Heart left ventricle (tissue), 16 donors: ENCODE measurements at places on chromosomes 3 and 15. TPM values are rescaled to one million over a fixed set of nuclear protein-coding genes. Genes with fewer than 3 reads are reported as not detected.

TRH gene
- total RNA-seq, result not detected

PSTPIP1 gene
- total RNA-seq, result 4.3 TPM

NANOGP8 gene
- total RNA-seq, result not detected

MOBP gene
- not detected for total RNA-seq

AGTR1 gene
- total RNA-seq, result 0.40 TPM

MTHFS gene
- total RNA-seq, result 13.4 TPM

SLC12A8 gene
- not detected for total RNA-seq

GOLGA6B gene
- total RNA-seq, result not detected

COPB2 gene
- total RNA-seq, result 44.1 TPM

CRTAP gene
- total RNA-seq, result 92.7 TPM

ITPR1 gene
- 20.1 TPM for total RNA-seq

THBS1 gene
- total RNA-seq, result 377 TPM

SKOR1 gene
- total RNA-seq, result 0.27 TPM

KLHL6 gene
- 1.4 TPM for total RNA-seq

PODXL2 gene
- 1.0 TPM for total RNA-seq

LRRC34 gene
- total RNA-seq, result 1.5 TPM

NDN gene
- 26.8 TPM for total RNA-seq

FAM107A gene
- total RNA-seq, result 127 TPM

ICE2 gene
- total RNA-seq, result 25.9 TPM

UBA3 gene
- 73.9 TPM for total RNA-seq

HESX1 gene
- not detected for total RNA-seq

OR5H1 gene
- not detected for total RNA-seq

GOLGA8G gene
- not detected for total RNA-seq

DNAH12 gene
- total RNA-seq, result not detected

SCG5 gene
- total RNA-seq, result not detected

RYK gene
- total RNA-seq, result 41.1 TPM

BDH1 gene
- 101 TPM for total RNA-seq

CEMIP gene
- total RNA-seq, result 0.05 TPM

RFTN1 gene
- total RNA-seq, result 35.2 TPM

CFAP161 gene
- total RNA-seq, result 0.22 TPM

LRRC31 gene
- not detected for total RNA-seq

AGBL1 gene
- total RNA-seq, result not detected

SLC12A1 gene
- not detected for total RNA-seq

SQOR gene
- 15.6 TPM for total RNA-seq

TMEM207 gene
- total RNA-seq, result not detected

SLC9A9 gene
- 6.1 TPM for total RNA-seq

XXYLT1 gene
- 5.5 TPM for total RNA-seq

FOXB1 gene
- not detected for total RNA-seq

COL6A5 gene
- 0.03 TPM for total RNA-seq
